ENCODE measurements at places on chromosomes 13 and 19.
A peak's percentile ranks its signal among the peaks of the same experiment; 100 is the strongest.

DNA sequence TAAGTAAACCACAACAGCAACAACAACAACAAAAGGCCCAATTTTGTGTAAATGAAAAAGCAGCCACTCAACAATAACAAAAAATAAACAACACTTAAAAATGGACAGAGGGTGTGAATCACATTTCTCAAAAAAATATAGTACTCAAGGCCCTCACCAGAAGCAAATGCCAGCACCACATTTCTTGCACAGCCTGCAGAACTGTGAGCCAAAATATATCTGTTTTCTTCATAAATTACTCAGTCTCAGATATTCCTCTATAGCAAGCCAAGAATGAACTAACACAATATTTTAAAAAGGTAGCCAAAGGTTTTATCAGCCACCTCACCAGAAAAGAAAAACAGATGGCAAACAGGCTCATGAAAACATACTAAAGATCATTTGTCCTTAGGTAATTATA, 3.9 kb upstream of the CD33 start:
- no peak for DNase-seq

GRCh38 chr19:42255766-42256745, 1.1 kb upstream of the ERF start:
- DNase-seq: no peak

DNA sequence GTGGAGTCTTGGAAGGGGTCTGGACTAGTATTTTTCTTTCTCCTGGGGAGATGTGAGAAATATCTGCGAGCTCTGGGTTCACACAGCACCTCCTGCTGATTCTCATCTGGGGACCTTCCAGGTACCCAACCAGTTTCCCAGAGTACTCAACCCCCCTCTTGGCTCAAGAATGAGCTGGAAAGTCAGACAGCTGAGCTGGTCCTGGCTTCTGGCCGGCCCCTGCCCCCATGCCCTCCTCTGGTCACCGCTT, 2.2 kb upstream of the PDE4A start:
- DNase-seq: no peak

GRCh38 chr13:43129511-43130110, 106.2 kb downstream of the DNAJC15 start:
- no peak for DNase-seq

GRCh38 chr19:2049741-2050348, 1.2 kb downstream of the MKNK2 start:
- no peak for DNase-seq

DNA sequence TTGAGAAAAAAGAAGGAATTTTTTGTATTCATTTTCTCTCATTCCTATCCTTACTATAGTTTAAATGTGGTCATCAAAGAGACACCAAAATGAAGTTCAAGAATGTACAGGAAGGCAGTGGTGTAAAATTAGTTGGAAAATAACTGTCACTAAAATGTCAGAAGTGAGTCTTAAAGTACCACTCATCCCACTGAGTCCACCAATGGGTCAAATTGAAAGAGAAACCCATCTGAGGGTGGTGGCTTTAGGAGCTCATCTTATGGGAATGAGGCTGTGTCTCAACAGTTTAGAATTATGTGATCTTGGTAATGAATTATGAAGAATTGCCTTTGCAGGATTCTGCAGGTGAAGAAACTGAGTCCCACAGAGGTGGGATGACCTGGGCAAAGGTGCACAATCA, 403.5 kb downstream of the FGF9 start:
- peak; percentile 25 for DNase-seq
